Mucosa of descending colon (tissue), 3 donors: ENCODE measurements at places on chromosomes 4 and X. TPM values are rescaled to one million over a fixed set of nuclear protein-coding genes. Genes with fewer than 3 reads are reported as not detected.

- no peak for DNase-seq
Measured at GRCh38 chr4:78863254-78863869, 75.9 kb downstream of the PAQR3 start.

- peak; percentile 20 for DNase-seq
Measured at GRCh38 chr4:3662516-3662915, 103.7 kb upstream of the ADRA2C start.

- no peak for DNase-seq
Measured at GRCh38 chr4:104210420-104210819, 284.3 kb downstream of the CXXC4 start.

- no peak for DNase-seq
Measured at GRCh38 chr4:14218641-14219040, 591.1 kb upstream of the BOD1L1 start.

- DNase-seq: no peak
Measured at GRCh38 chr4:8221476-8221875, 22.4 kb downstream of the SH3TC1 start.

DNA sequence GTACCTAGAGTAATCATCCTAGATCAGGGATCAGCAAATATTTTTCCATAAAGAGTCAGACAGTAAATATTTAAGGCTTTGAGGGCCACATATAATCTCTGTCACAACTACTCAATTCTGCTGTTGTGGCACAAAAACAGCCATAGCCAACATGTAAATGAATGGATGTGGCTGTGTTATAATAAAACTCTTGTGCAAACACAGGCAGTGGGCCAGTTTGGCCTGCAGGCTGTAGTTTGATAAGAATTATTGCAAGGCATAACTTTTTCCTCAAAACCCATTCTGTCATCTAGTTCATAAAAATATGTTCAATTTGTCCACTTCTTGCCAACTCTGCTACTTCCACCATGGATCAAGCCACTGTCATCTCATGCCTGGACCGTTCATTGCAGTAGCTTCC is 39.4 kb upstream of the SHROOM4 start:
- peak; percentile 19 for DNase-seq

- DNase-seq: no peak
Measured at GRCh38 chrX:32448320-32448719, 763.0 kb downstream of the DMD start.

DNA sequence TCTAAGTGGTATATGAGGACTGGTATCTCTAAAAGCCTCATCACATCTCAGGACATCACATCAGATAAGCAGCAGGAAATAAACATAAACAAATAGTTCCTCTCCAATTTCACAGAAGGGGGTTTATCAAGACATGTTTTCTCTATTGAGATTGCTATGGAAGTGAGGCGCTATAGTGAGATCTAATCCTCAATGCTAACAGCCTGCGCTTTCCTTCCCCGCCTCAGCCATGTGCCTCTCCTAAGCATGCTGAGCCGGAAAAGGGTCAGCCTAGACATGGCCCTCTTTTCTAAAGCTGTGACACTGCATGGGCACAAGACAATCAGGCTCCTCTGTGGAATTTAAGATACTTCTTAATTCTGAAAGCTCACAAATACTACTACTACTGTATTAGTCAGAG is 286.1 kb downstream of the INPP4B start:
- DNase-seq: no peak

DNA sequence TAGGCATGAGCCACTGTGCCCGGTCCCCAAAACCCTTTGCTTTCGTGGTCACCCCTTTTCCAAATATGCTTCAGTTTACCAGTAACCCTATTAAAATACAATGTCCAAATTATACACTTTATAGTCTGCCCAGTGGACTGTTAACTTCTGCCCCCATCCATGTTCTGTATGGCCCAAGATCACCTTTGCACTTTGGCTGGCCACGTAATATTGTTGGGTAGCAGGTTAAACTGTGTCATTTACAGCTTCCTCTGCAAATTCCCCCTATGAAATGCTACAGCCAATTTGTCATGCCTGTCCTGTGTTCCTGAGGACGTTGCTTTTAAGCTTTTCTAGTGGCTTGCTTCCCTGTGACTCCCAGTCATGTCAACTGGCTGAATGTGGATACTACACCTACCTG is 101.1 kb upstream of the IL13RA1 start:
- DNase-seq: no peak

DNA sequence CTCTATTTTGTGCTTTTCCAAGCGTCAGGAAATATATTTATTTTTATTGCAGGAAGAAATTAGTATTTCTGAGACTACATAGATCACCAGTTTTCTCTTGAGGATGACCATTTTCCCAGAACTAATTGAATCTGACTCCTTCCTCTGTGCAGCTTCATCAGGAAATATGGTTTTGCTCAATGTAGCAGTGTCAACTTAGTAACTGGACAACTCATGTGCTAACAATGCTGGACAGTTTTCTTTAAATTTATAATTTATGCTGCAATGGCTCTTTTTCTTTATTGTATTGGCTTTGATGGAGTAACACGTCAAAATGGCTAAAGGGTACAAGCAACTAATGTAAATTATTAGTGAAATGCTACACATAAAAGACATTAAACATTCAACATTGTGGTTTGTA is 531.5 kb downstream of the ANKRD50 start:
- DNase-seq: no peak

GRCh38 chrX:40420899-40421729 is 159.7 kb upstream of the ATP6AP2 start:
- DNase-seq: no peak

- no peak for DNase-seq
Measured at GRCh38 chr4:73895201-73896175, 26.3 kb downstream of the CXCL1 start.

GRCh38 chrX:39158801-39159657 is 357.8 kb downstream of the MID1IP1 start:
- no peak for DNase-seq

DNA sequence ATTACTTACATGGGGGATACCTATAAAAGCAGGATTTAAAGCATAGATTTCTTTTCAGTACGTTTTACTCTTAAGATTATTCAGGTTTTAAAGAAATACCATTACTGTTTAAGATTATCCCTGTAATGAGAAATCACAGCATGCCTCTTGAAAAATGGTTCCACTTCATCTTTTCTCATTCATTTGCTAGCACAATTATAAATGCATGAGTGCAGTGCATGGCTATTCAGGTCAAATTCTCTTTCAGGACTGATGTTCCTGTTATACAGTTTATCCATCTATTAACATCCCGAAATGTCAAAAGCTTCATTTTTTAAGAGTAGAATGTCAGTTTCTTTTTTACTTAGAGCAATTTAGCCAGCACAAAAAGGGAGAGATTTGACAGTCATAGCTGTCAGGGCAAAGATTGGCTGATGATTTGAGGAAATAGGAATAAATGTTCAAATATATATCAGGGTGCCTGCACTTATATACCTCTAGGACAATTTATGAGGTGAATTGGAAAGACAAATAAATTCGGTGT is 135.2 kb downstream of the ADGRL3 start:
- DNase-seq: no peak

GRCh38 chr4:113270520-113271319 is 221.3 kb downstream of the ANK2 start:
- DNase-seq: no peak

GRCh38 chr4:47010347-47010911 is 17.0 kb upstream of the GABRA4 start:
- no peak for DNase-seq

DNA sequence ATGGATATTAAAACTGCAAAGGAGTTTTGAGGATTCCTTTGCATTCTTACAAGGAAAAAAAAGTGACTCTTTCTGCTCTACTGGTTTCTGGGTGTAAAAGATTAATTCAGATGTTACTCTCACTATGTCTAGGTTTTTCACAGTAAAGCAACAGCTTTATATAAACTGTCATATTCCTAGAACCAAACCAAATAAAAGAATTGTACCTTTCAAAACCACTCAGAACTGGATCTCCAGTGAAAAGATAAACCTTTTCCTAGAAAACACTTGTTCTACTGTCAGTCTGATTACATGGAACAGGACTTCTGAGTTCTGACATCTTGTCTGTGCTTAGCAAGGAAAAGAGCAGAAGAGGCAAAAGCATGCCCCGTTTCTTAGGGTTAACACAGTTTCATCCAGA is 5.0 kb upstream of the PPID start:
- no peak for DNase-seq

GRCh38 chrX:108285356-108285755 is 152.9 kb downstream of the COL4A6 start:
- no peak for DNase-seq

DNA sequence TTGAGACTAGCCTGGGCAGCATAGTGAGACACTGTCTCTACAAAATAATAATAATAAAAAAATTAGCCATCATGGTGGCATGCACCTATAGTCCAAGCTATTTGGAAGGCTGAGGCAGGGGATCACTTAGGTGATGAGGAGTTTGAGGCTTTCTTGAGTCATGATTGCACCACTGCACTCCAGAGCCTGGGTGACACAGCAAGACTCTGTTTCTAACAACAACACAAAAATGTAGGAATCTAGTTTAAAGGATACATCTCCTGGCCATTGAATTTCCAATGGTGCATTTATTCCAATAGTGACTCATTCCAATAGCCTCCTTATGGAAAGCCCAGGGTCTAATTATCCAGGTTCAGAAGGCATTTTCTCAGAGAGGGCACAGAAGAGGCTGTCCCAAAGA is 21.9 kb upstream of the HERC6 start:
- DNase-seq: no peak

GRCh38 chr4:5965225-5965624 is 53.0 kb downstream of the C4orf50 start:
- DNase-seq: no peak

GRCh38 chr4:106587558-106587957 is 219.0 kb upstream of the GIMD1 start:
- DNase-seq: no peak

DNA sequence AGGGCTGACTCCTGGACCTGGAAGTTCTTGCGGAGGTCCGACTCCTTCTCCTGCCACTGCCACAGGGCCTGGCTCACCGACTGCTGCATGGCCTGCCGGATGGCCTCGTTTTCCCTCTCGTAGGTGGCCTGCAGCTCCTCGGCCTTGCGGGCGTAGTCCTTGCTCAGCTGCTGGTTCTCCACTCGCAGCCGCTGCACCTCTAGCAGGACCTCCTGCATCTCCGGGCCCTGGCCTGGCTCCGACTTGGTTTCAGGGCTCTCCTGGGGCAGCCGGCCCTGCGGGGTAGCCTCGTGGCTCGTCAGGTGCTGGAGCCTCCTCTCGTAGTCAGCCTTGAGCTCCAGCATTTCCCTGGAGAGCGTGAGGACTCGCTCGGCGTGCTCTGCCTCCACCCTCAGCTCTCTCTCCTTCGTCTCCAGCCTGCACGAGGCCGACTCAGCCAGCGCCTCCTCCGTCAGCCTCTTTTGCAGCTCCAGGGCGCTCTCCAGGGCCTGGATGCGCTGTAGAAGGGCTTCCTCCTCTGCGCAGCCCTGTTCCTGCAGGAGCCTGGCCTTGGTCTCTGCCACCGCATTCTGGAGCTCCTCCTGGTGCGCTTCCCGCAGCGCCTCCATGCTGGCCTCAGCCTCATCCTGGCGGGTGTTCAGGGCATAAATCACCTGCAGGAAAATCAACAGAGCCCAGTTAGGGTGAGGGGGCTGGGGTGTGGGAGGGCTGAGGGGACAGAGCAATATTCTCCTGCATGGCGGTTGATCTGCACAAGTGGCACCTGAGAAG is 72.2 kb downstream of the FAM184B start:
- DNase-seq: no peak

DNA sequence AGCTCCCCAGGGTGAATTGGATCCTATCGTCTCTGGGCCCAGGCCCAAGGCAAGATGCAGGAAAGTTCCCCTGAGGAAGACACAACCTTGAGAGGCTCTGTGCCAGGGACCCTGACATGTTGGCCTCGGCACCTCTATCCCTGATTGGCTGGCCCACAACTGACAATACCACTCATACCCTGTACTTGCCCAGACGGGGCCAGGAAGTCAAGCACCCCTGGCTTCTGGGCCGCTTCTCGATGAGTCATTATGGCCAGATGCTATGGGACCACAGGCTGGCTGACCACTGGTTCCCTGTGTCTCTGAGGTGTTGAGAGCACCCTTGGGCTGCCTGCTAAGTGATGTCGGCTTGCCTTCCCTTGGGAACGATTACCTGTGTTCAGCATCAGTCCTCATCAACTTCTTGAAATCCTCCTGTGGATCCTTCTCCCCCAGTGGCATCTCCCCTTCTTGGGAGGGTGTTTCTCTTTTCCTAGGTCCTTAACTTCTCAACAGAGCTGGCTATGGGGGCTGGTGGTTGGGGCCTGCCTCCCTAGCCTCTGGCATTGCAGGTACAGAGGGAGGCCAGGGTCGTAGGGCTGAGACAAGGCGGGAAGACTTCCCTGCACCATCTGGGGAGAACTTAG is 54.5 kb upstream of the MAMLD1 start:
- DNase-seq: no peak

DNA sequence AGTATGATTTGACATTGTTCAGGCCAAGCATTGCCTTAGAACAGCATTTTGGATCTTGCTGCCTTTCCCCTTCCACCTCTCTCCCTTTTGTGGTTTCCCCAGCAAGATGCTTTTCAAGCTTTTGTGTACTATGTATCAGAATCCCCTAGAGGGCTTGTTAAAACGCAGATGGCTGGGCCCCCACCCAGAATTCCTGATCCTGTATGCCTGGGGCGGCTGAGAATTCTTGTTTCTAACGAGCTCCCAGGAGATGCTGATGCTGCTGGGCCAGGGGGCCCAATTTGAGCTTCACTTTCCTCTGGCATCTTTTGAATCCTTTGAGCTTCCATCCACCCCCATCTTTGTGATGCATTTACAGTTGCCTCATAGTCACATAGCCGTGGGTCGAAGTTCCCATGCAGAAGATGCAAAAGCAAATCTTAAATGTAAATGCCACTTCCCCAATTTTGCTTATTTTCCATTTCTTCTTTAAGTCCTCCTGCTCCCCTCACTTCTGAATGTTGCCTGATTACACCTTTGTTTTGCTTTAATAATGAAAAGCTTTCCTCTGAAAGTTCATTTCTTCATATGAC is 18.5 kb downstream of the HCCS start:
- no peak for DNase-seq

DNA sequence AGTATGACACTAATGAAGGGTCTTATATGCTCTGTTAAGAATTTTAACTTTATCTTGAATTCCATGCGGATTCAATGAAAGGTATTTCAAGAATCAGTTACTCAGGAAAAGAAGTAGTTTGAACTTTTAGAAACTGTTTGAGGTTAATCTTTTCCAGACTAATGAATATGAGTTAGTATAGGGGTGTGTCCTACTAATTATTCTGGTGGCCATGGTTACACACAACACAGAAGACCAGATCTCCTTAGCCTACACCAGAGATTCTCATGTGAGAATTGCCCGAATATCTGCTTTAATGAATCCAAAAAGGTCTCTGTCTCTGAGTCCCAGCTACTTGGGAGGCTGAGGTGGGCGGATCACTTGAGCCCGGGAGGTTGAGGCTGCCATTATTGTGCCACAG is 100.4 kb downstream of the MMRN1 start:
- DNase-seq: no peak

- DNase-seq: no peak
Measured at GRCh38 chr4:36722986-36723385, 441.6 kb downstream of the DTHD1 start.

The IL21 gene
- not detected for total RNA-seq

The ZNF718 gene
- 5.2 TPM for total RNA-seq

The NAP1L2 gene
- total RNA-seq: 5.9 TPM

The L1CAM gene
- total RNA-seq: 66.9 TPM

The CSAG1 gene
- total RNA-seq: not detected

The RTL9 gene
- total RNA-seq: not detected

The CXCL6 gene
- 0.19 TPM for total RNA-seq

The TMEM154 gene
- 1.5 TPM for total RNA-seq

The TBC1D9 gene
- 11.6 TPM for total RNA-seq

The DACH2 gene
- total RNA-seq: 0.10 TPM

The NAA11 gene
- total RNA-seq: not detected

The NSG1 gene
- 3.3 TPM for total RNA-seq

The SEC24B gene
- 35.0 TPM for total RNA-seq

The SMR3B gene
- total RNA-seq: not detected

The GAGE12F gene
- total RNA-seq: not detected
